T-helper 9 cell (primary cell): ENCODE measurements at places on chromosomes 1 and 21.

GRCh38 chr1:235911876-235912275 is 45.2 kb upstream of the LYST start:
- no peak for DNase-seq

DNA sequence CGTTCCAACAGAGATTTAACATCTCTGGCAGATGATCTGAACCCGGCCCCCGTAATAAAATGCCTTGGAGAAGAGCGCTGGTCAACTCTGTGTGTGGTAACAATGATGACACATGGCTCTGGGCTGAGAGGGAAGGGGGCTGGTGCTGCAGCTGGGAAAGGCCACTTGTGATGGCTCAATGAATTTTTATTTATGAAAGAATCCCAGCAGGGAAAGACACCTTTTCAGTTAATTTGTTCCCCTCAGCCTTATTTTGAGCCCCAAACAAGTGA is 59.4 kb downstream of the SYT6 start:
- DNase-seq, result no peak

DNA sequence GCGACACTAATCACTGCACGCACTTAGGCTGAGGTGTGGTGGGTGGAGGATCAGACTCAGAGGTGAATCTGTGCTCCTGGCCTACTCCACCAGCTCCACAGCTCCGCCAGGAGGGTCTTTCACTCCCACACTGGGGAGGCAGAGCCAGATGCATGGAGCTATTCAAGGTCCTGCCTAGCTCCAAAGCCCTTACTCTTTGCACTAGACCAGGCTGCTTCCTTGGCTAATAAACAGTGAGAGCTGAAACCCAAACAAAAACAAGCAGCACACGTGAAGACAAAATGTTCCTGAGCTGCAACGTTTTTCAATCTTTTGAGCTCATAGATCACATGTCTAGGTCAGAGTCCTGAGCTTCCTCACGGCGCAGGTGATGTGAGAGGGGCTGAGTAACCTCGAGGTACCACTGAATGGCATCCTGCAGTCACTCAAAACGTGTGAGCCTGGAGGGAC is 19.2 kb downstream of the CAPZB start:
- DNase-seq, result no peak

DNA sequence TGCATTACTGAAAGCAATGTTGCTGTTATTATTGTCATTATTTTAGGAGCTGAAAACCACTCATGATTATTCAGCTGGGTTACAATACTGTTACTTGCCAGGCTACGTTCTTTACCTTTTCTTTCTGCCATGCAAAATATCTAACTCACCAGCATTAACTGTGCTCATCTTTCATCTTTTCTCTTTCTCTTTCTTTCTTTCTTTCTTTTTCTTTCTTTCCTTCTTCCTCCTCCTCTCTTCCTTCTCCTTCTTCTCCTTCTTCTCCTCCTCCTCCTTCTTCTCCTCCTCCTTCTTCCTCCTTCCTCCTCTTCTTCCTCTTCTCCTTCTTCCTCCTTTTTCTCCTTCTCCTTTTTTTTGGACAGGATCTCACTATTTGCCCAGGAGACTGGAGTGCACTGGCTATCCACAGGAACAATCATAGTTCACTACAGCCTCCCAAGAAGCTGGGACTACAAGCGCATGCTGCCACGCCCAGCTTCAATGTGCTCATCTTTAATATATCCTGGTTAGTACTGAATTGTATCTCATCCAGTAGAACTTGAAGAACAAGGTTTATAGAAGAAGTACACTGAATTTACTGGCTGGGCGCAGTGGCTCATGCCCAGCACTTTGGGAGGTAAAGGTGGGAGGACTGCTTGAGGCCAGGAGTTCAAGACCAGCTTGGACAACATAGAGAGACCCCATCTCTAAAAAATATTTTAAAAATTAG is 6.9 kb upstream of the ZMYM4 start:
- no peak for DNase-seq

DNA sequence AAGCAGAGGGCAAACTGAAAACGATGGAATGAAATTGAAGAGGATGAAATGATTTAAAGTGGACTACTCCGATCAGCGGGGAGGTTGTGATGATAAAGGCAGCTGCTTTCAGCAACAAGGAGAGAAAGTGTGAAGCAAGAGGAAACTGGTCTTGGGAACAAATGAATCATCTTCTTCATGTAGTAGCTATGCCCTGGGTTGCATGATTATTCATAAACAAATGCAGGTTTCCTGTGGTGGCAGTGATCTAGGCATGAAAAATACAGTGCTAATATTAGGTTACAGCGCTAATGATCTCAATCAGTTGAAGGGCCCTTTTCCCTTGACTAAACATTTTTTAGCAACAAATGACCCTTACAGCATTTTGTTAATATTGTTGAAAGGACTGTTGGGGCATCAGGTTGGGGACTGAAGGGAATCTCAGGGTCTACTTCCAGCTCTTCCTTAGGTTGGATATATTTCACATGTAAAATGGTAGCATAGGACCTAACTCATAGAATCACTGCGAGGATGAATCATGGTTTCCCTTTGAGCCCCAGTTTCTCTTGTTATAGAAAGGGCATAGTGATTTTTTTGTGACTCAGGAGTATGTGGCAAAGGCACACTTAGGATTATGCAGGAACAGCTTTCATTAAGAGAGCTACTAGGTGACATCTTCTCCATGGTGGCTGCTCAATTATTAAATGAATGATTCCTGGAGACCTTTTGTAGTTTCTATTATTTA is 1.9 kb upstream of the ZFYVE9 start:
- DNase-seq, result no peak

GRCh38 chr1:94247138-94248094 is 10.0 kb upstream of the ARHGAP29 start:
- DNase-seq, result no peak

DNA sequence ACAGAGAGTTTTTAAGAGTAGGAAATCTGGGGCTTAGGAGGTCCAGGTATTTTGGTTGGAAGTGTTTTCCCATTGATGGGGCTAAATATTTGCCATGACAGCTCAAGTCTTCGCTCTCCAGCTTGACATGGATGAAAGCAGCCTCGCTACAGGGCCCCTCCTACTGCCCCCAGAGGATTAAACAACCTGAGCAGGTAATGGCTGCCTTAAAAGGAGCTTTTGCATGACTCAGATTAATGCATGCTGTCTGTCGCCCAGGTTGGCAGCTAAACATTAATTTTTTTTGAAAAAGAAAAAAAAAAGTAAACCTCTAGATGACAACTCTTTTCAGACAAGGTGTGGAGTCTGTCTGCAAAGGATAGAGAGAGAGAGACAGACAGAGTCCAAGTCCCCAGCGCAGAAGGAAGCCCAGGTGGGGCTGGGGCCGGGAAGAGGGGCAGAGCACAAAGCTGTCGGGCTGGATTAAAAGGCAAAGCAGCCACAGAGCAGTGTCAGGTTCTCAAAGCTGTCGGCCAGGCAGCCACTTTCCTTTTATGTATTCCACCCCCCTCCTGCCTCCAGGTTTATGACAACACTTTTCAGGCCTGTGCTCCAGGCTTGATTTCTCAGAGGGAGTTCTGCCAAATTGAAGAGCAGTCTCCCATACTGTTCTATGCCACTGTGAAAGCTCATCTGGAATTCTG is 127.9 kb downstream of the CLIC6 start:
- DNase-seq, result no peak

- no peak for DNase-seq
These were observed 11.2 kb downstream of the UBR4 start for GRCh38 chr1:19198820-19199219.

- no peak for DNase-seq
These were observed 35.1 kb upstream of the RGS16 start for GRCh38 chr1:182639330-182639729.

DNA sequence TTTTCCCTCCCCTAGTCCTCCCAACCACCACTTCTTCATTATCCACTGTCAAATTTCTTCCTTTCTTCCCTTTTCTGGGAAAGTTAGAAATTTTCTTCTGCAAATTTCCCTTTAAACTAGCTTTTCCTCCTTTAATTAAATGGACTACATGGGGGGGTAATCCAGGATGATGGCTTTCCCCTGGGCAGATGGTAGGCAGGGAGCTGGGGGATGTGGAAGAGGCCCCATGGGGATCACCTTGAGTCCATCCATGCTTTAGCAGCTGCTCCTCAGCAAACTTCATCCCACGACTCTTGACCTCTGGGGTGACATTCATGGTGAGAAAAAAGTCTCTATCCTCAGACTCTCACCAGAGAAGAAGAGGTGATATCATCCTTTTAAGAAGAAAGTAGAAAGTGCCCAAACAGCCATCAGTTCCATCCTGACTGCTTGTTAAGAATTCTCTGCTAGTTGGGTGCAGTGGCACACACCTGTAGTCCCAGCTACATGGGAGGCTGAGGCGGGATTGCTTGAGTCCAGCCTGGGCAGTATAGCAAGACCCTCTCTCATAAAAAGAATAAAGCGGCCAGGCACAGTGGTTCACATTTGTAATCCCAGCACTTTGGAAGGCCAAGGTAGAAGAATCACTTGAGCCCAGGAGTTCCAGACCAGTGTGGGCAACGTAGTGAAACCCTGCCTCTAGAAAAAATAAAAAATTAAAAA is 2.4 kb downstream of the GPATCH4 start:
- DNase-seq, result no peak

DNA sequence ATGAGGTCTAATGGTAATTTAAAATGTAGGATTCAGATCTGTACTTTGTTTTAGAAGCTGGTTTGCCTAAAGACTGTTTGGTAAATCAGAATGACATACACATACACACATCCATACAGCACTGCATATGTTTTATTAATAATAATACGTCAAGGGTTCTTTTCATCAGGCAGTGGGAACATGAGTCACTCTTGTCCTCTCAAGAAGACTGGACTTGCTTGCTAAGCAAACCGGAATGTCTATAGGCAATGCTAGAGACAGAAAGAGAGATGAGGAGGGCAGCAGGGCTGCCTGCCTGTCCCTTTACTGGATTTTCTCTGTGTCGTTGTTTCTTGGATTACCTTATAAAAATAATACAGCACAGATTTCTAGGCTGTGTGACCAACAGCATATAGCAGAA is 119.1 kb upstream of the GALNT2 start:
- no peak for DNase-seq

GRCh38 chr1:176799327-176799726 is 336.4 kb downstream of the PAPPA2 start:
- no peak for DNase-seq

- DNase-seq, result no peak
These were observed 419.4 kb upstream of the USP24 start for GRCh38 chr1:55634516-55634915.

DNA sequence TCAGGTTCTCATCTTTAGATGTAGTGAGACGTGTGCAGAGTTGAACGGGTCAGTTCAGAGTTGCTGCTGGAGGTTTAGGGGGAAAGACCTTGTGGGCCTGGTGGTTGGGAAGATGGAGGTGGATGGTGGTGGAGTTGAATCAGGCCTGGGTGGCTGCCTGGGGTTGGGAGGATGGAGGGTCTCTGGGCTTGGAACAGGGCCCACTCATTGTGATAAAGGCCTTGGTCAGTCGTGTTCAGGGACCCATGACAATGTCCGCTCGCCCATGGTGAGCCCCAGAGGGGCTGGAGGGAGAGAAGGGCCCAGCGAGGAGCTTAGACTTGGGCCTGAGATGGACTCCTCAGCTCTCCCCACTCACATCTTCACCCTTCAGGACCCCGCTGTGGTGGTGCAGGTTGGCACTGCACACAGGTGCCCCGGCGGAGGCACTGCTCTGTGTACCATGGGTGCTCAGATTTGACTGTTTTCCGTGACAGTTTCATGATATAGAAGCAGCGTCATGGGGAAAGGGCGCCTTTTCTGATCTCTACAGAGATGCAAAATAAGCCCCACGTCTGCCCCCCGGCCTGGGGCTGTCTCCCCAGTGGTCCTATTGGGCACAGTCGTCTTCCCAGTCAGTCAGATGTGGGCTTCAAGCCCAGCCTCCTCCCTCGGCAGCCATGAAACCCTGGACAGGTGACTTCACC is 39.2 kb downstream of the DISP3 start:
- DNase-seq, result no peak

DNA sequence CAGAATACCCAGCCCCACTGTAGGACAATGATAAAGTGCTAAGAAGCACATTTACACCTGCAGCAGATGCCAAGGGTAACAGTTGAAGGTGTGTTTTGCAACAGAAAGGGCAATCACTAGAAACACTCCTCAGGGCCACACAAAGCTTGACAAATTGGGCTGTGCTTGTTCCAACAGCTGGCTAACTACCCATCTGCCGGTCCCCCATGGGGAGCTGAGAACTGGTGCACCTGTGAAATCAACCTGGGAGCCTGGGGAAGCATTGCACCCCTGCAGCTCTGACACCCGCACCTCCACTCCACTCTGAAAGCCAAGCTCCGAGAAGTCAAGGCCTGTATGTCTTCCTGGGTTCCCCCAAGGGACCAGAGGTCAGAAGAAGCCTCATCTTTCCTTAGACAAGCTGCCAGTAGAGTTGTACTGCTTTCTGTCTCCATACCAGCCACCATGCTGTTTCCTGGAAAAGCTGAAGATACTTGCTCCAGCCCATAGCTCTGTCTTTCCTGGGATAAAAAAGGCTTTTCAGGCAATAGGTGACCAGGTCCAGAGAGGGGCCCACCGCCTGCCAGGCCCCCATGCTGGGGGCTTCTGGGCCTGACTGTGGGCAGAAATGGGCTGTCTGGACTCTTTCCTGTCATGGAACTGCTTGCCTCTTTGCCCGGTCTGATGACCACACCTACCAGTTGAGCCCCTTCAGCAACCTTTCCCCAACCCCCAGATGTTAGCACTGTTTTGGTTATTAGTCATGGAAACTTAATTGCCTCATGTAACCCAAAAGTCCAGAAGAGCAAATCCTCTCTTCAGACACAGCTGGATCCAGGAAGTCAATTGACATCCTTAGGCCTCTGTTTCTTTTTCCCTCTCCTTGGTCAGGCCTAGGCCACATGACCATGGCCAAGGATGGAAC is 93.6 kb downstream of the KIF14 start:
- no peak for DNase-seq

GRCh38 chr1:107776900-107777663 is 187.9 kb downstream of the VAV3 start:
- DNase-seq, result no peak

GRCh38 chr21:23402929-23403520 is 2204.3 kb downstream of the MRPL39 start:
- no peak for DNase-seq

GRCh38 chr21:16572032-16572431 is 842.2 kb downstream of the USP25 start:
- no peak for DNase-seq

- DNase-seq, result no peak
These were observed 47.4 kb upstream of the OSBPL9 start for GRCh38 chr1:51569284-51570062.

- no peak for DNase-seq
These were observed 256.7 kb upstream of the KIAA0040 start for GRCh38 chr1:175449306-175449705.

DNA sequence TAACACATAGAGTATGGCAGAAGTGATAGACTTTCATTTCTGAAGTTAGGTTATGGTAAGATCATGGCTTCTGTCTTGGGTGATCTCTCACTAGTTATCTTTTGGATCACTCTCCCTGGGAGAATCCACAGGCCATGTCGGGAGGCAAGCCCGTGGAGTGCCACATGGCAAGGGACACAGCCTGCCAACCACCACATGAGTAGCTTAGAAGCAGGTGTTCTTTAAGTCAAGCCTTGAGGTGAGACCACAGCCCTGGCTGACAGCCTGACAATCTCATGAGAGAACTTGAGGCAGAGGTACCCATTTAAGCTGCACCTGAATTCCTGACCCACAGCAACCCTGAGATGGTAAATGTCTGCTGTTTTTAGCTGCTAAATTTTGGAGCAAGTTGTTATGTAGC is 130.4 kb downstream of the KCNN3 start:
- no peak for DNase-seq
